ENCODE measurements at places on chromosomes 6 and 20.

GRCh38 chr20:34397096-34397495 lies 34.0 kb downstream of the ITCH start:
- no peak for DNase-seq

- DNase-seq: peak; percentile 53
Measured at GRCh38 chr6:160679402-160679769, 15.3 kb upstream of the LPA start.

DNA sequence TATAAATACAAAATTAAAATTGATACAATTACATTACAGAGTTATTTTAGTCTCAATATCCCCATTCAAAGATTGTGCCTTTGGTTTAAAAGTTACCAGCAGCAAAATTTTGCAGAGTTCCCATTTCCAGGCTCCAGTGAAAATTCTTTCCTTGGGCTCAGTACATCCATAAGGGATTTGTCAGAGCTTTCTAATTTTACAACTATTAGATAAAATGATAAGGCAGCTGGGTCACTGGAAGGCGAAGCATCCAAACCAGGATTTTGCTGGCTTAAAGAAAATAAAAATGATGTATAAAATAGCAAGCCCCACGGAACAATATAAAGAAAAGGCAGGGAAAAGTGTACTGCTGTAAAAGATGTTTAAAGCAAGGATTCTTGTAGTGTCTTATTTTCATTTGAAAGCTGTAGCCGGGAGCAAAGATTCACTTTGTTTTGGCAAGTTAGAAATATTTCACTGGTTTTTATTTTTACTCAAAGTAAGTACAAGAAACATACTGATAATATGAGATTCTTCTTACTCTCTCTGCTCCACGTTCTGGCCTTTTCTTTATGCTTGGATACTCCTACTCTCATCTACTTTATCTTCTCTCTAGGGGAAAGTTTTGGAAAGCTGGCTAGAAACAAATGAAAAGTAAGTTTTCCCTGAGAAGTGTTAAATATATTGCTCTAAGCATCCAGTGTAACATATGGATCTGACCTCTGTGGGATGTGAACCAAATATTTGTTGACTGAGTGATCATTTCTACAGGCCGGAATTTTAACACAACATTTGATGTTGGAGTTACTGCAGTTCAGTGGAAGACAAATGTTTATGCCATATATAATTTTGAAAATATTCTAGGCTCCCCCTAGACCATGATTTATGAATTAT lies 488.4 kb downstream of the PHF3 start:
- DNase-seq: no peak

DNA sequence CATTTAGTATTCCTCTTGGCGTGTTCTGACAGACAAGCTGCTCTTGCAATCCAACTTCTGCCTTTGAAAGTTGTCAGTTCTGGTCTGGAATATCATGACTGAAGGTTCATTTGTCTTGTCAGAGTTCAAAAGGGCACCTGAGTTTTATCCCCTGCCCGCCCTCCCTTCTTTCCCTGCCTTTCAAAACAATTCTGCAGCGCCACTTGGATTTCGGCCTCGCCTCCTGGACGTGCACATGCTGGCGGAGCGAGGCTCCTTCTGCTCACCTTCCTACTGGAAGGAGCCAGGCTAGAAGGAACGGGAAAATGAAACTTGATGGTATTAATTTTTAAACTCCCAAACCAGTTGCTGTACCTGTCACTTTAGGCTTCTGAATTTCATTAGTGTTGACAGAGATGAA lies 55.7 kb upstream of the HDGFL1 start:
- DNase-seq: no peak

GRCh38 chr6:37665304-37665703 lies 32.4 kb downstream of the MDGA1 start:
- DNase-seq: no peak

DNA sequence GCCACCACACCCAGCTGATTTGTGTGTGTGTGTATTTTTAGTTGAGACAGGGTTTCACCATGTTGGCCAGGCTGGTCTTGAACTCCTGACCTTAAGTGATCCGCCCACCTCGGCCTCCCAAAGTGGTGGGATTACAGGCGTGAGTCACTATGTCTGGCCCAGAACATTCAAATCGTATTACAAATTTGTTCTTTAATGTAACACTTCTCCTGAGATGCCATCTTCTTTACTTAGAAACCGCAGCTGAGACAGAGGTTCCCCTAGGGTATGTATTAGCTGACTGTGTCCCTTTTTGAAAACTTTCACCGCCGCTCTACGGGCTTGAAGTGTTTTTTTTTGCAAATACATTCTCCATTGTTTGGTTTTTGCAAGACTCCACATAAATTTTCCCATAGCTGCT lies 62.6 kb downstream of the TOX2 start:
- DNase-seq: no peak

- no peak for DNase-seq
Measured at GRCh38 chr20:59276938-59277337, 23.5 kb upstream of the EDN3 start.

DNA sequence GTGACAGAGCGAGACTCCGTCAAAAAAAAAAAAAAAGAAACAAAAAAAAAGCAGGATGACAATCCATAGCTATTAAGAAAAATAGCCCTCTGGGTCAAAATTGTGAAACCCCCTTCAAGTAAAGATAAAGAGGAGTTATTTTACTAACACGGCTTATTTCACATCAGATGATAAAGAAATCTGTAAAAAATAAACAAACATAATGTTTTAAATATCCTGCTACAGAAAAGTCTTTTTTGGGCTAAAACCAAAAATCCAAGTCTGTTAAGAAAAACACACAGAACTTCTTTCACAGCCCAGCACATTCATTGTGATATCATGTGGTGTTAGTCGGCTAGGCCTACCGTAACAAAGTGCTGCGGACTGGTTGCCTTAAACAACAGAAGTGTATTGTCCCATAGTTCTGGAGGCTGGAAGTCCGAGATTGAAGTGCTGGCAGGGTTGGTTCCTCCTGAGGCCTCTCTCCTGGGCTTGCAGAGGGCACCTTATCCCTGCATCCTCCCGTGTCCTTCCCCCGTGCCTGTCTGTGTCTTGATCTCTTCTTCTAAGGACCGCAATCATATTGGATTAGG lies 239.2 kb upstream of the TAB2 start:
- no peak for DNase-seq

DNA sequence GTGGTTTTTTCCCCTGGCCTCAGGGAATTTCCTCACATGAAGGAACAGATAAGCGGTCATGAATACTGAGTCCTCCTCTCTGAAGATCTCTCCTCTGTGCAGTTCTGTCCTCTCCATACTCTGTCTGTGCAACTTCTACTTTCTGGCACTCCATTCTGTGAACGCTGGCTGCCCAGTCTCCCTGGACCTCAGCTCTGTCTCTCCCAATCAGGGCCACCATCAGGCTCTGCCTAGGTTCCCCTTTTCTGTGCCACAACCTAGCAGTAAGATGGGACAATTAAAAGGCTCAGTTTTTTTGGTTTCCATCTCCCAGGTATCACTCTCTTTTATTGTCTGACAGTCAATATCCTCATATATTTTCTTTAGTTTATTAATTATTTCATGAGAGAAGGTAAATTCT lies 4.8 kb upstream of the ADGB start:
- DNase-seq: no peak

GRCh38 chr20:17896771-17897369 lies 71.7 kb downstream of the SNX5 start:
- no peak for DNase-seq

DNA sequence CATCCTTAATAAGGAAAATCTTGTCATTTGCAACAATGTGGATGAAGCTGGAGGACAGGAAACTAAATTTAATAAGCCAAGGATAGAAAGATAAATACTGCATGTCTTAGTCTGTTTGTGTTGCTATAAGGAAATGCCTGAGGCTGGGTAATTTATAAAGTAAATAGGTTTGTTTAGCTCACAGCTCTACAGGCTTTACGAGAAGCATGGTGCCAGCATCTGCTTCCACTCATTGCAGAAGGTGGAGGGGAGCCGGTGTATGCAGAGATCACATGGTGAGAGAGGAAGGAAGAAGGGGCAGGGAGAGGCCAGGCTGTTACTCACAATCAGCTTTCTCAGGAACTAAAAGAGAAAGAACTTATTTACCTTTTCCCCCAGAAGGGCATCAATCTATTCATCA lies 118.9 kb upstream of the SMLR1 start:
- peak; percentile 39 for DNase-seq

DNA sequence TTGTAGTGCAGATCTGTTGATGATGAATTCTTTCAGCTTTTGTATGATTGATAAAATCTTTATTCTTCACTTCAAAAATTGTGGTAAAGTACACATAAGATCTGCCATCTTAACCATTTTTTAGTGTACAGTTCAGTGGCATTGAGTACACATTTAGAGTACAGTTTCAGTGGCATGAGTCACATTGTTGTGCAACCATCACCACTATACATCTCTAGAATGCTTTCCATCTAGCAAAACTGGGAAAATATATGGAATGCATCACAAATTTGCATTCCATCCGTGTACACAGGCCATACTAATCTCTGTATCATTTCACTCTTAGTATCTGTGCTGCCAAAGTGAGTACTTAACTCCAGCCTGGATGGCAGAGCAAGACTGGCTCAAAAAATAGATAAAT lies 28.7 kb downstream of the SIRPD start:
- DNase-seq: no peak

- no peak for DNase-seq
Measured at GRCh38 chr6:118562248-118562647, 14.2 kb downstream of the PLN start.

DNA sequence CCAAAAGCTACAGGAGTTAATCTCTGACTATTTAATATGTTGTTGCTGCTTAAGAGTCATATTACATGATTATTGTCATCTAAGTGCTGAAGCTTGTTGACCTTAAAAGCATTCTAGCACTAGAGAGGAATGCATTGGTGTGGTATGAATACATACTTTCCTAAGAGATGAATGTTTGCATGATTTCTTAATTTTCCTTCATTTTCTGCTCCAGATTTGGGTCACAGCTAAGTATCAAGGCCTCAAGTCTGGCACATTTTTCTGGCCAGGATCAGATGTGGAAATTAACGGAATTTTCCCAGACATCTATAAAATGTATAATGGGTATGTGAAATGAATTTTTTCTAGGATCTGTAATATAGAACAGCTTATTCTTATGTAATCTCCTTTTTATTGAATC lies 53.6 kb downstream of the ENPP1 start:
- DNase-seq: no peak

DNA sequence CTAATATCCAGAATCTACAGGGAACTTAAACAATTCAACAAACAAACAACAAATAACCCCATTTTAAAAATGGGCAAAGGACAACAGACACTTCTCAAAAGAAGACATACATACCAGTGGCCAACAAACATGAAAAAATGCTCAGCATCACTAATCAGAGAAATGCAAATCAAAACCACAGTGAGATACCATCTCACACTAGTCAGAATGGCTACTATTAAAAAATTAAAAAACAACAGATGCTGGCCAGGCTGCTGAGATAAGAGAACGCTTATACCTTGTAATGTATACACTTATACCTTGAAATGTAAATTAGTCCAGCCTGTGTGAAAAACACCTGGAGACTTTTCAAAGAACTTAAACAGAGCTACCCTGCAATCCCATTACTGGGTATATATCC lies 166.8 kb downstream of the IBTK start:
- no peak for DNase-seq

- no peak for DNase-seq
Measured at GRCh38 chr6:34718976-34719375, 22.4 kb upstream of the ILRUN start.

DNA sequence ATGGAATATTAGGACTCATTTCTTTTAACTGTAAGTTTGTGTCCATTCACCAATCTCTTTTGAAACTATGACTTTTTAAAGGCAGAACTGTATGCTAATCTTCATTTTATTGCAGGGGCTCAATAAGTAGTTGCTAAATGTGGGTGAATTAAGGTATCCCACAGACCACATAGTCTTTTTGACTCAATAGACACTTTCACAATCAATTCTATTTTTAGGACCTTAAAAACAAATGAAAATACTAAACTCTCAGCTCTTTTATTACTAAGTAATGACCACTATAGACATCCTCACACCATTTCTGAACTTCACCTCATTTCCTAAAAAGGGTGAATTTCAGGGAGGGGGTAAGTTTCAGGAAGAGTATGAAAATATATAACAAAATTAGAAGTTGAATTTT lies 106.8 kb upstream of the BEND6 start:
- DNase-seq: no peak

- DNase-seq: no peak
Measured at GRCh38 chr6:135782546-135782945, 69.0 kb upstream of the PDE7B start.

DNA sequence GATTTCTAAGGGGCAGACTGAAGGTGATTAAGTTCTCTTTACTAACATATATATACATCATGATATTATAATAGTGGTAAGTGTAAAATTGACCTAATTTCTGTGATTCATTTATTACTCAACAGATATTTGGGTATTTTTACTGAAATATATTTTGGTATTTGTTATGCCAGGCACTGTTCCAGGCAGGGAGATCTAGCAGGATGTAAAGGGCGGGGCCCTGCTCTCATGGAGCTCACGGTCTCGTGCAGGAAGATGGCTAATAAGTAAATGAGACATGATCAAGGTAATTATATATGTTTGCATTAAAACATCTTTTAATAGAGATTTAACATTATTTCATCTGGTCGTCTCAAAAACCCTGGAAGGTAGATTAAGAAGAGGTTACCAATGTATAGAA lies 27.7 kb downstream of the FAM50B start:
- DNase-seq: no peak

DNA sequence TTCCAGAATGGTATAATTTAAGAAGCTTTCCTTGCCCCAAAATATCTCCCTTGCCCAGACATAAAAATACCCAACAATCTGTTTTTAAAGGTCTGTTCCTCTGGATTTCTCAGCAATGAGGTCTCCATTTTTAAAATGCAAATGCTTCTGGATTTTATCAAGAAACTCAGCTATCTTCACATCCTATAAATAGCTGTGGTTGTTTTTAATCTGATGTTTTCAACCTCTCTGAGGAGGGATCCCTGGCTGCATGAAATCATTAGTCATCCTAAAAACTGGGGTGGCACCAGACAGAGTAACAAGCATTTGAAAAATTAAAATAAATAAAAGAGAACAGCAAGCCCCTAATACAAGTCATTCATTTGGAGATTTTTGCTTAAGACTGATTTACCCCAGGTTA lies 168.5 kb upstream of the ID4 start:
- DNase-seq: no peak

DNA sequence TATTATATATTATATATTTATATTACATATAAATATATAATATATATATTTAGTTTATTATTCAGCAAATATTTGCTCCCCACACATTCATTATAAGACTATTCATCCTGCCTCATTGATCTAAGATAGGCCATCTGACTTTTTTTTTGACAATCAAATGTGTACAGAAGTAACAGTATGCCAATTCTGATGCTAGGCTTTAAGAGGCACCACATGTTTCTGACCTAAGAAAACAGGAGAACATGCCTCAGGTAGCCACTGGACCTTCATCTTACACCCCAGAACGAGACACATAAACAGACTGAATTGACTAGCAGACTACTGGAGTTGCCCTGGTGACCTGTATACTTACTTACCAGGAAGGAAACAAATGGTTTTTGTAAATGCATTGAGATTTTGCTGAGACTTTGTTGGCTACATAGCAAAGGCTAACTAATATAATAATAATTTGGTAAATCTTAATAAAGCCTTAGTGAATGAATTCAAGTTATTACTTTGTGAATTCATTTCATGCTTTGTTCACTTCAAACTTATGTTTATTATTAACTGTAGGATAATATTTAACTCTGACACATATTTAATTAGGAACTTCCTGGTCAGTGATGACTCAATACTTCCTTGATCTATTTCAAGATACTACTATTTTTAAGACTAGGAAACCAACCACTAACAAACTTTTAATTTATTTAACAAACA lies 13.4 kb upstream of the MYO6 start:
- peak; percentile 25 for DNase-seq

GRCh38 chr20:62053465-62054196 lies 12.1 kb downstream of the TAF4 start:
- no peak for DNase-seq
